ENCODE measurements at places on chromosomes 7 and 10.

DNA sequence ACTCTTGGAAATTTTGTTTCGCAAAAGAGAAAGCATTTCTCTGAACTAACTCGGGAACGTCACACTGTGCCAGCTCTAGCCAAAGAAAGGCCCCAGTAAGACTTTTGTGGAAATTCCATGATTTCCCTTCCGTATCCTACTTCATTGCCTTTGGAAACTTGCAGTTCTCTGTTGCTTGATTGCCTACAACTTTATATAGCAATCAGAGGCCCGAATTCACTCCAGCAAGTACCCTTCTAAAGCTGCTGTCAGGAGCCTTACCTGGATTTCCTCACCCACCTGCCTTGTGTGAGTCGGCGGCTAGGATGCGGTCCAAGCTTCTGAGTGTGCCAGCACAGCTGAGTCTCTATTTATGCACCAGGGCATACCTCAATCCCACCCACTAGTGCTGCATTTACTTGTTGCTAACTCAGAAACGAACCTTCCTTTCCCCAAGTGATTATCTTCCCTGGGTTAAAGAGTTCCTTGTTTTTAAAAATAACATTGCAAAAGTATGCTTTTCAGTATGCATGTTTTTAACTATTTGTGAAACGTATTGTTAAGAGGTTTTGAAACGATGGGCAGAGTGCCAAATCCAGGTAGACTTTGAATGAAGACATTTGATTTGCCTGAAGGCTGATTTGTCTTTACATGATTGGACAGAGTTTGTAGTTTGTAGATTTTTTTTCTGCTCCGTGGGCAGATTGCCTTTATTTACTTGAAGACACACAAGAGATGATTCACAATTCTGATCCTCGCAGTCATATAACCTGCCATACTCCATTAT is at the start of gene AGR2:
Gene AGR2 (minus strand): TSS at position 326 of the 766 bp plus-strand sequence. CDS start 3,203 bp downstream, outside the sequence.
- DNase-seq, result no peak

DNA sequence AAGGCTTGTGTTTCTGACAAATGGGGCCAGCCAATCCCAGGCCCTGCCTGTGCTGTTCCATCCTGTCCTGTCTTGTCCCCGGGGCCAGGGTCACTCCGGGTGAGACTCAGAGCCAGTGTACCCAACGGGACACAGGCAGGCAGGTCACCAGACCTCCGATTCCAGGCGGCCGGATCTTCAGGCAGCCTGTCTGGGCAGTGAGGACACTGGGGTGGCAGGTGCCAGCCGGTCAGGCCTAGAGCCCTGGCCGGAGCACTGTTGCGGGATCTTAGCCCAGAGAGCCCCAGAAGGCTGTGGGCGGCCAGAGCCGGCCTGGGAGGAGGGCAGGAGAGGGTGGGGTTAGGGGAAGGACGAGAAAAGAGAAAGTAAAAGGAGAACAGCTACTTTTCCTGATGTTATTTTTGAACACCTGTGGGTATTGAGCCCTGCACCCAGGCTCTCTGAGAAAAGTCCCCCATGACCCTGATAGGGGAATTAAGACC is 134.3 kb upstream of the TNRC18 start:
- no peak for DNase-seq

GRCh38 chr10:26506736-26507135 is 68.6 kb downstream of the APBB1IP start:
- DNase-seq, result no peak

DNA sequence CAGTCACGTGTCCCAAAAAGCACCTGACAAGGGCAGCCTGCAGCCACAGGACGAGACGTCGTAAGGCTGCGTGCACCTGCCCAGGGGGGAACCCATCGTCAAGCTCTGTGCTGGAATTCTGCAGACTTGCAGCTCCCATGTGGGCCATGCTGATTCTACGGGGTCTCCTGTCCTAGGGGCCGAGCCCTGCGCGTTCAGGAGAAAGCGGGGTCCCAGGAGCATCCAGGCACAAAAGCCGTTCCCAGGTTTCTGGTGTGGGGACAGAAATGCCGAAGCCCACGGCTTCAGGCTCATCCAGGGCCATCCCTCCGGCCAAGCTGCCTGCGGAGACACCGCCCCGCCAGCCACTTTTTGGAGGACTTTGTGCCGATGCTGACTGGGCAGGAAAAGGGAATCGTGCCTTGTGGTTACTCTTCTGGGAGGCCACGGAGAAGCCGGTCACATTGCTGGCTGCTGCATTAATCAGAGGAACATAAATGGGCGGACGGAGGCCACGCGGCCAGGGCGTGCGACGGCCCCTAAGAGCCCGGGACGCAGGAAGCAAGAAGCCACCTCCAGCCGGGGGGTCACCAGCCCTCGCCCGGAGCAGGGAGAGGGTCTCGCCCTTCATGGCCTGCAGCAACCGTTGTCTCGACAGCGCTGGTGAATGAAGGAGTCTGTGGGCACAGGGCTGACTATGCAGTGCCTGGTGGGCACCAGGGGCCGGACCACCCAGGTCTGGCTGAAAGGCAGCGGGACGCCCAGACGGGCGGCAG is 62.6 kb upstream of the PDGFA start:
- no peak for DNase-seq

DNA sequence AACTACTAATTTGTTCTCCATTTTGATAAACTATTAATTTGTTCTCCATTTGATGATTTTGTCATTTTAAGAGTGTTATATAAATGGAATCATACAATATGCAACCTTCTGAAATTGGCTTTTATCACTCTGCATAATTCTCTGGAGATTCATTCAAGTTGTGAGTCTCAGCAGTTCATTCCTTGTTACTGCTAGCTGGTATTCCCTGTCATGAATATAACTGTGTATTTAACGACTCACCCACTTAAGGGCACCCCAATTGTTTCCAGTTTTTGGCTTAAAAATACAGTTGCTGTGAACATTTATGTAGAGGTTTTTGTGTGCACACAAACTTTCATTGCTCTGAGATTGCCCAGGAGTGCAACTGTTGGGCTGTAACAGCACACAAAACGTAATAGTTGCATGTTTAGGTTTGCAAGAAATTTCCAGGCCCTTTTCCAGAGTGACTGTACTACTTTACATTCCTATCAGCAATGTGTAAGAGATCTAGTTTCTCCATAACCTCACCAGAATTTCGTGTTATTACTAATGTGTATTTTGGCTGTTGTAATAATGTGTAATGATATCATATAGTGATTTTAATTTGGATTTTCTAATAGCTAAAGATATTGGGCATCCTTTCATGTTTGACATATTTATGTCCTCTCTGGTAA is 153.2 kb upstream of the ADCY1 start:
- DNase-seq, result no peak

GRCh38 chr10:91519899-91520514 is 109.9 kb downstream of the HECTD2 start:
- DNase-seq, result no peak

- no peak for DNase-seq
Measured at GRCh38 chr10:98172073-98172472, 37.6 kb downstream of the R3HCC1L start.

DNA sequence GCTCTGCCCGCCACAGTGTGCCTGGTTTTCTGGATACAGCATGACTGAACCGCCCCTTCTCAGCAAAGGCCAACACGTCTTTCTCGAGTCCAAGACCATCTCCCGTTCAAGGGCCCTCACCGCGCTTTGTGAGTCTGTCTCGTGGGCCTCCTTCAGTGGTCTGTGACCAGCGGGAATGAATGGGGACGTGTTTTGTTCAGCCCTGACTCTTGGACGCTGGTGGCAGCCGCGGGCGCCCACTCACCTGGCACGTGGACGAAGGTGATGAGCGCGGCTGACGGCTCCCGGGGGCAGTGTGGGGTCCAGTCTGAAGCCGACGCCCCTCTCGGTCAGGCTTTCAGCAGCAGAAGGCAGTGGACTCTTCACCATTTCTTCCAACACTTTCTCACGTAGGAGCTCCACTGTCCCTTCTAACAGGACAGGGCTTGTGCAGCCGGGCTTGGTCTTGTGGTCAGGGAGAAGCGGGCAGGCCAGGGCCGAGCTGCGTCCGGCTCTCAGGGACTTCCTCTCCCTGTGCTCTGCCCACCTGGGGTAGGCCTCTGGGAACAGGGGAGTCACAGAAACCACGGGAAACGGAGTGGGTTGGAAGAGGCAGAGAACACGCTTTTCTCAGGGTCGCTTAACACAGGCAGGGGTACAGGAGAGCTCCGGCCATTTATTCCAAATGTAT is 30.4 kb downstream of the AMZ1 start:
- no peak for DNase-seq

DNA sequence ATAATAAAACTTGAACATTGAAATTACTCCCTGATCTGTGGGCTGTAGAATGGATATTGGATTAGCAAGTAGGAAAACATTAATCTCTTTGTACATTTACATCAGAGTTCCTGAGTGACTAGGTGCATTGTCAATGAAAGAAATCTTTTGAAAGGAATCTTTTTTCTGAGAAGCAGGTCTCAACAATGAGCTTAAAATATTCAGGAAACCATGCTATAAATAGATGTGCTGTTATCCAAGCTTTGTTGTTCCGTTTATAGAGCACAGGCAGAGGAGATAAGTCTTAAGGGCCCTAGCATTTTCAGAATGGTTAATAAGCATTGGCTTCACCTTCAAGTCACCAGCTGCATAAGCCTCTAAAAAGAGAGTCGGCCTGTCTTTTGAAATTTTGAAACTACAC is 41.3 kb upstream of the SLC16A12 start:
- no peak for DNase-seq

GRCh38 chr10:125627646-125628045 is 55.3 kb downstream of the TEX36 start:
- no peak for DNase-seq

- no peak for DNase-seq
Measured at GRCh38 chr10:93710333-93710909, 8.0 kb upstream of the FRA10AC1 start.

DNA sequence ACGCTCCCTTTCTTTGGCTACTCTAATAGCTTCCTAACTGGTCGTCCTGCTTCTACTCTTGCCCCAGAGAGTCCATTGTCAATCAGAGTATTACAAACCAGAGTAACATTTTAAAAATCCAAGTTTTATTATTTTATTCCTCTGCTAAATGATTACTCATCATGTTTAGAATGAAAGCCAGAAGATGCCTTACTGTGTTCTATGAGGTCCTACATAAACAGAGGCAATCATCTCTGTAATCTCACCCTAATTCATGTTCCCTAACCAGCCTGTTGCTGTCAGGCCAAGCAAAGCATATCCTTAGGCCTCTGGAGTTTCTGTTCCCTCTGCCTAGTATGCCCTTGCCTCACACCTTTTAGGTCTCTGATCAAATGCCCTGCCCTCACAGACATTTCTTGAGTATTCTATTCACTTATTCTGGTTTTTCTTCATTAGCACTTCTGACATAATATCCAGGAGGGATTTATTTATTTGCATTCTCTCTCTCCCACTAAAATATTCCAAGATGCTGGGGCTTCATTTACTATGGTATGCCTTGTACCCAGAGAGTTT is 497.5 kb downstream of the PHTF2 start:
- no peak for DNase-seq

- DNase-seq, result no peak
Measured at GRCh38 chr7:104971290-104972071, 42.5 kb upstream of the KMT2E start.

DNA sequence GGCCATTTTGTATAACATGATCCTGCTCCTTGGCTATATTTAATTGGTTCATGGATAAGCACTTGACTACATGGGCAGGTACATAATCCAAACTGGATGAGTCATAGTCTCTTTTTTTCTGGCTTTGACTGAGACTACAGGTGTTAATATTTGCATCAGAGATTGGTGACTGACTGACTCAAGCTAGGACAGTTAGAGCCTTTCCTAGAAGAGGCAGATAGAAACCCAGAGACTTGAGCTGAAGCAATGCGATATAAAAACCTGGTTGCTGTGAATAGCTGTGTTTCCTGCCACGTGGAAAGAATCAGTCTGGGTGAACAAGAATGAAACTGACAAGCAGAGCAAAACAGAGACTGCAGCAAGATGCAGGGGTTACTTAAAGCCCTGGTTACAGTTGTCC is 81.0 kb downstream of the SAMD9 start:
- DNase-seq, result no peak

DNA sequence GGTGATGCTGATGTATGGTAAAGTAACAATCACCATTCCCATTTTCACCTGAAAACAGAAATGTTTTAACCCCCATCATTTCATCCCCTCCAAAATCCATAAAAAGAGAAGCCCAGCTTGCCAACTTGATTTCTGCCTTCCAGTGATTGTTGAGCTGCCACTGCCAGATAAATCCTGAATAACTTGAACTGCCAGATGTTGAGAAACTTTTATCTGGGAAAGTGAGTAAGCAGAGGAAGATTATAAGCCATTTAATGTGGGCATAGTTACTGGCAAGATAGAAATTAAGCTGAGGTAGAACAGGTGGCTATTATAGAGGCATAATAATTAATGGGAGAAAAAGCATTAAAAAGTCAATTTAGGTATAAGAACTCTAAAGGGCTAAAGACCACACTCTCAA is 534.1 kb downstream of the ANKRD7 start:
- DNase-seq, result no peak

DNA sequence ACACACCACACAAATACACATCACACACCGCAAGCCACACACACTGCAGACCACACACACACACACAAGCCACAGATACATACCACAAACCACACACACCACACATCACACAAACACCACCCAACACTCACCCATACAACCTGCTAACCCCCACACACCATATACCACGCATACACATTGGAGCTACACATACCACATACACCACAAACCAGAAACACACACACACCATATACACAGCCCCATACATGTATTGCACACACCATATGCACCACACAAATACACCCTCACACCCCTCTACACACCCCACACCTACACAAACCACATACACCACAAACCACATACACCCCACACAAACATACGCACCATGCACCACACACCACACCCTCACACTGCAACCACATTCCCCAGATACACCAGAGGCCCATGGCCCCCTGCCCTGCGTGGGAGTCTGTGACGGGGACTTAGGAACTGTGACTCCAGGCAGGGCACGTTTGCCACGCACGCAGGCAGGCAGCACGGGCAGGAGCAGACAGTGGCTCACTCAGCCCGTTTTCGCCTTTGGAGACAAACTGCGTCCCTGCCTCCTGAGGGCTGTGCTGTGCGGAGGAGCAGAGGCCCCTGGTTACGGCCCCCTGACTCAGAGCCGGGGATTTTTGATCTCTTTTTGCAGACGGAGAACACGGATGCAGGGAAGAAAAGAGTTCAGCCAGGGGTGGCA is 52.6 kb downstream of the TMEM209 start:
- DNase-seq, result no peak

- DNase-seq, result no peak
Measured at GRCh38 chr7:51289623-51290303, 26.8 kb downstream of the COBL start.

DNA sequence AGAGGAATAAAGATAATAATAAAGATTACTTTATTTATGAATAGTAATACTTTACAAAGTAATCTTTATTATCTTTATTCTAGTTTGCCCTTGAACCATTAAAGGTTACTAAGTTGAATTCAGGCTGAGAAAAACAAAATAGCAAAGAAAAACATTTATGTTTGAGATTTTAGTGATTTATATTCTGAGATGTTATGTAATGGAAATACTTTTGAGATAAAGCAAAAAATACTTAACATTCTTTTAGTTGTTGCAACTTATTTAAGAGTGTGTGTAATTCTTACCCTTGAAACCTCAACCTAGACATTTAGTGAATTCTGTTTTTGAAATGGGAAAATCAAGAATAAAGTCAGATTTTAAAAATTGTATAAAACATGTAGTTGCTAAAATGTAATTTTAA is 40.0 kb downstream of the MINPP1 start:
- no peak for DNase-seq

- DNase-seq, result no peak
Measured at GRCh38 chr10:92720831-92721165, 31.0 kb downstream of the HHEX start.

- DNase-seq, result no peak
Measured at GRCh38 chr10:66552331-66552730, 373.5 kb upstream of the LRRTM3 start.

All from stimulated activated CD8-positive, alpha-beta memory T cell treated with anti-CD3 and anti-CD28 coated beads, Interleukin-7, amount 100 ng/mL, for 1 hour (primary cell).